Bronchial smooth muscle cell (primary cell): ENCODE measurements at places on chromosomes 11 and 22. TPM values are rescaled to one million over a fixed set of nuclear protein-coding genes. Genes with fewer than 3 reads are reported as not detected.

OR51B2 gene
- not detected in 2 replicates for total RNA-seq

FOLR3 gene
- 0.34 and 1.4 TPM in 2 replicates for total RNA-seq

LRRC74B gene
- total RNA-seq = under 0.01 TPM in 2 replicates

UCP2 gene
- 0.09 and 1.9 TPM in 2 replicates for total RNA-seq

ZNF280B gene
- total RNA-seq = 0.16 TPM in 1 of 2 replicates, not detected in the other

BACE1 gene
- total RNA-seq = 22.6 and 22.9 TPM in 2 replicates

B3GAT1 gene
- total RNA-seq = under 0.01 TPM in 1 of 2 replicates, not detected in the other

TNNI2 gene
- not detected in 2 replicates for total RNA-seq

MMP27 gene
- total RNA-seq = not detected in 2 replicates

MS4A7 gene
- total RNA-seq = not detected in 2 replicates

VSIG10L2 gene
- 0.09 TPM in 1 of 2 replicates, not detected in the other for total RNA-seq

C22orf31 gene
- not detected in 2 replicates for total RNA-seq

RAB1B gene
- 49.6 and 64.0 TPM in 2 replicates for total RNA-seq

SCUBE2 gene
- total RNA-seq = 0.79 and 4.0 TPM in 2 replicates

KCNK4 gene
- total RNA-seq = 0.09 TPM in 1 of 2 replicates, not detected in the other

CFAP300 gene
- 1.8 and 4.7 TPM in 2 replicates for total RNA-seq

FOLR1 gene
- not detected in 2 replicates for total RNA-seq
